ENCODE measurements at places on chromosomes 11 and 22. TPM values are rescaled to one million over a fixed set of nuclear protein-coding genes. Genes with fewer than 3 reads are reported as not detected.

DNA sequence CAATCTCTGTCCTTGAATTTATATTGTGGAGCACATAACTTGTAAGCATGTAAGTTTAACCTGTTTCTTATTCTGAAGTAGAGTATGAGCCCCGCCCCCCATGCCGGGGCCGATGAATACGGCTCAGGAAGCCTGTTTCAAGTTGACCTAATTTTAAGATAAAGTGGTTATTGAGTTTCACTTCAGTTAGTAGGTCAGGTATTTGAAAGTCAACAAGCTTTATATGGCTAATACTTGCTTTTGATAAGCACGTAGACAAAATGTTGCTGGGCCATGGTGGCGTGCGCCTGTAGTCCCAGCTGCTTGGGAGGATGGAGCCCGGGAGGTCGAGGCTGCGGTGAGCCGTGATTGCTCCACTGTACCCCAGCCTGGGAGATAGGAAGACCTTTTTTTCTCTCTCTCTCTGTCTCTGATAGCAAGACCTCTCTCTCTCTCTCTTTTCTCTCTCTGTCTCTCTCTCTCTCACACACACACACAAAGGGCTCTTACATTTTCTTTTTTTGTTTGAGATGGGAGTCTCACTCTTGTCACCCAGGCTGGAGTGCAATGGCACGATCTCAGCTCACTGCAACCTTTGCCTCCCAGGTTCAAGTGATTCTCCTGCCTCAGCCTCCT lies 14.4 kb downstream of the YWHAH start:
- DNase-seq = no peak

DNA sequence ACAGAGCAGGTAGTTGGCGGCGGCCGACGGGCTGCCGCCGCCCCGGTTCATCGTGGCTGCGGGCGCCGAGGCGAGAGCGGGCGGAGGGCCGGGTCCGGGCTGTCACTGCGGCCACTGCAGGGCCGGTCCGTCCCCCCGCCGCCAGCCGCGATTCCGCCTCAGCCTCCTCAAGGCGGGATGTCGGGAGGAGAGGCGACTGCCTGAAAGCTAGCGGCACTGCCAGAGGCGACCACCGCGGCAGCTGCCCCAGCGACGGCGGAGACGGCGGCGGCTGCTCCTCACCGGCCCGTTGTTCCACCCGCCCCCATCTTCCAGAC lies 234 bp downstream of the SESN3 start:
- no peak for DNase-seq

- DNase-seq = no peak
Observed at GRCh38 chr11:83124636-83125424, 32.1 kb upstream of the PCF11 start.

- no peak for DNase-seq
Observed at GRCh38 chr22:36862251-36863242, 1.7 kb downstream of the NCF4 start.

- DNase-seq = no peak
Observed at GRCh38 chr11:61497473-61497872, 11.1 kb upstream of the LRRC10B start.

GRCh38 chr11:43868852-43869567 lies 11.6 kb upstream of the ALKBH3 start:
- DNase-seq = no peak

DNA sequence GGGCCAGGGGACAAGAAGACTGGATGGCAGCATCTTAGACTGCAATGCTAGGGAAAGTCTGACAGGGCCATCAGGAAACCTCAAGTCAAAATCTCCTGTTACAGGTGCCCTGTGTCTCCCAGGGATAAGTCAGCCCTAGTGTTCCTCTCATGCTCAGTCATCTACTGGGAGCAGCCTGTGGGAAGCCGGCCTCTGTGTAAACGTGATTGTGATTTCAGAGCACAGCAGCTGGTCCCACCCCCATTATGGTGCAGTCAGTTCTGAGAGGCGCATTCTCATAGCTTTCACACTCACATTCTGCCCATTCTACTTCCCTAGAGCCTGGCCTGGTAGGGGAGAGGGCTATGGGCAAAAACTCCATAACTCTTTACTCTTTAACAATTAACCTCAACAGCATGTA lies 7.2 kb upstream of the SLN start:
- no peak for DNase-seq

DNA sequence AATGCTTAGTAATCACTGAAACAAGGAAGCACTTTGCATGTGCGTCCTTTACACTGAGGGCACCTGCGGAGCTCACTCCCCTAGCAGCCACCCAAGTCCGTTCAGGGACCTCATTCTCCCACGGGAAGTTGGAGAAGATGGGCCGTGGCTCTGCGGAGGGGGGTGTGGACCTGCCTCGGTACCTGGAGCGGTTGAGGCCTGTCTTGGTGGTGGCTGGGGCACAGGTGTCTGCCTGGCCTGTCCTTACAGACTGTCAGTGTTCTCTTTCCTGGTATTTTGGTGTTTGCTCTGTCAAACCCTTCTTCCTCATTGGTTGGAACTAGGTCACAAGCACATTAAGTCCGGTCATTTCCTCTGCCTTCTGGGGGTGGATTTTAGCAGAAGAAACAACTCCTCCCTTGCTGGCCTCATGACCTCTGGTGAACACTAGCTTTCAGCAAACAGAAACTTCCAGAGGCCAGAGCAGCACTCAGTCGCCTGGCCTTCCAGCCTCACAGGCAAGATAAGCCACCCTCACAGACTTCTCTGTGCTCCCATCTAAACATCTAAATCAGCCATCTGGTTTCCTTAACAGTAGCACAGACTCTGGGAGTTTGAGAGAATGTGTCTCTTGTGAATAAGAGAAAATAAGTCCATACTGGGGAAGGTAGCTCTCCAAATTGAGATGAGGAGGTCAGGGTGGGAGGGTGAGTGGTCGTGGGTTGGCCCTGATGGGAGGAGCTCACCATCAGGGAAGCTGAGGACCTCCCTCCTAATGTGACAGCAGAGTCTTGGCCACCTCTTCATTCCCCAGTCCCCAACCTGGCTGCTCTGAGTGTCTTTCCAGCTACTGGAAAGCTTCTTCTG lies 8.6 kb downstream of the SNAP29 start:
- peak; percentile 20 for DNase-seq

DNA sequence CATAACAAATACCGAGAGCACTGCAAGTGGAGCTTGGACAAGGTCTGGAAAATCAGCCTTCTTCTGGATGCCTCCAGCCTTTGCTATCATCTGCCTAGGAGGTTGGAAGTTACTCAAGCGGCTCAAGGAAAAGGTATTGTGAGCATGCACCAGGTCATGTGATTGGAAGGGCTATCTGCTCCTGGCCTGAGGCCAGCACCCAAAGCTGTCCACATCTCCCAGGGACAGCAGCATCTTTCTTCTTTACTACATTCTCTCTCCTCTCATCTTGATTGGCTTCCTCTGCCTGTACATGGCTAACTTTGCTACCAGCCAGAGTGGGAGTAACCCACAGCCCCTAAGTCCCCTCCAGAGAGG lies 44.2 kb upstream of the AMPD3 start:
- no peak for DNase-seq

GRCh38 chr11:48148749-48149148 lies 67.9 kb upstream of the OR4B1 start:
- no peak for DNase-seq

GRCh38 chr11:111976119-111976766 lies 39.1 kb downstream of the DIXDC1 start:
- no peak for DNase-seq

GRCh38 chr22:21082248-21082647 lies 36.5 kb downstream of the LRRC74B start:
- no peak for DNase-seq

- no peak for DNase-seq
Observed at GRCh38 chr11:60182541-60183330, at the start of gene MS4A6A. TSS of gene MS4A6A (minus strand) at chr11:60183083. CDS start at chr11:60181727, 1,356 bp downstream.

- no peak for DNase-seq
Observed at GRCh38 chr11:69215784-69216415, 60.2 kb downstream of the SMIM38 start.

GRCh38 chr11:21811572-21811971 lies 381.3 kb upstream of the ANO5 start:
- no peak for DNase-seq

GRCh38 chr11:70660059-70660888 lies 261.9 kb downstream of the CTTN start:
- DNase-seq = no peak

DNA sequence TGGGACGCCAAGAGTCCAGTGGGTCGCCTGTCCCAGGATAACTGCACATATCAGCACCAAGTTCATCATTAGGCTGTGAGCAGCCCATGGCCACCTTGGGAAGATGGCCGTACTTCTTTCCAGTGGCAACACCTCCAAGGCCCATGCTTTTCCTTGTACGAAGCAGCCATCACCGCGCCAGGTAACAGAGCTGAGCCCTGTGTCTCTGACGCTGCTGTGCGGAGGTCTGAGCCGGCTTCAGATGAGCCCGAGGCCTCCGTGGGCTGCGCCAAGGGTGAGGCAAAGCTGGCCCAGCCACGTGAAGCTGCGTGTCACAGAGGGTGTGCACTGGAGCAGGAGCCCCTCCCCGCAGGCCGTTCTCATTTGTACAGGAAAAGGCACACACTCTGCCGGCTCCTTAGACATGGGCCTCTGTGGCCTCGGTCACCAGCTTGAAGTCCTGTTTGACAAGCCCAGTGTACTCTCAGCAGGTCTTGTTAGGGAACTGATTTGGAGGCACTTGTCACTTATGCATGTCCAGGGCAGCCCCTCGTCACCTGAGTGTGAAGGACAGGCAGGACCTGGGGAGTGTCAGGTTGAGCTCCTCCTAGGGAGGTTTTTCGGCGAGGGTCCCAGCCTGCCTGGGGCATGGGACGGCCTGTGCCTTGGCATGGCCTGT lies 401.5 kb downstream of the TBC1D22A start:
- DNase-seq = no peak

DNA sequence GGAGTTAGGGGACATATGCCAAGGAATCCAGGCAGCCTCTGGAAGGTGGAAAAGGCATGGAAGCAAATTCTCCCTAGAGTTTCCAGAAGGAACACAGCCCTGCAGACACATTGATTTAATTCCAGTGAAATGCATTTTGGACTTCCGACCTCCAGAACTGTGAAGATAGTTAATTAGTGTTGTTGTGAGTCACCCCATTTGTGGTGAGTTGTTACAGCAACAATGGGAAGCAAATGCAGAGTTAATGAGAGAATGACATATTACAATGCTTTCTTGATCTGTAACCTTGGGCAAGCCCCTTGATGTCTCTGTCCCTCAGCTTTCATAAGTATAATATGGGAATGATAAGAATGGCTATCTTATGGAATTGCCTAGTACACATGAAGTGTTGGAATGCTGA lies 178.7 kb downstream of the KIRREL3 start:
- DNase-seq = no peak

- no peak for DNase-seq
Observed at GRCh38 chr11:24900960-24901549, 404.2 kb downstream of the LUZP2 start.

DNA sequence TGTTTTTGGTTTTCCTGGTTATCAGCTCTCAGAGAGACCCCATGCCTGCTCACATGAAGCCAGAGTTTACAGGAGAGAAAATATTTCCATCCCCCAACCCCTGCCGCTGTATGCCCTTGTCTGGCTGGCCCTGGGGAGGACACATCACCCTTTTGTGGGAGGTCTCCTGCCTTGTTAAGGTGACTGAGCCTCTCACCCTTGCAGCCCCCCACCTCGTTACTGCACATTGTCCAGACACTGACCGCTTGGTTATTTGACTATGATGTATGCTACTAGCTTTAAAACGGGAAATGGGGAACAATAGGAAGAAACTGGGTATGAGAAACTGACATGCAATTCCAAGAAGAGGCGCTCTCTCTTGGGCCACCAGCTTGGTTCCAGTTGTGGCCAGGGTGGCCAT lies 51.1 kb upstream of the RFPL3 start:
- no peak for DNase-seq

DNA sequence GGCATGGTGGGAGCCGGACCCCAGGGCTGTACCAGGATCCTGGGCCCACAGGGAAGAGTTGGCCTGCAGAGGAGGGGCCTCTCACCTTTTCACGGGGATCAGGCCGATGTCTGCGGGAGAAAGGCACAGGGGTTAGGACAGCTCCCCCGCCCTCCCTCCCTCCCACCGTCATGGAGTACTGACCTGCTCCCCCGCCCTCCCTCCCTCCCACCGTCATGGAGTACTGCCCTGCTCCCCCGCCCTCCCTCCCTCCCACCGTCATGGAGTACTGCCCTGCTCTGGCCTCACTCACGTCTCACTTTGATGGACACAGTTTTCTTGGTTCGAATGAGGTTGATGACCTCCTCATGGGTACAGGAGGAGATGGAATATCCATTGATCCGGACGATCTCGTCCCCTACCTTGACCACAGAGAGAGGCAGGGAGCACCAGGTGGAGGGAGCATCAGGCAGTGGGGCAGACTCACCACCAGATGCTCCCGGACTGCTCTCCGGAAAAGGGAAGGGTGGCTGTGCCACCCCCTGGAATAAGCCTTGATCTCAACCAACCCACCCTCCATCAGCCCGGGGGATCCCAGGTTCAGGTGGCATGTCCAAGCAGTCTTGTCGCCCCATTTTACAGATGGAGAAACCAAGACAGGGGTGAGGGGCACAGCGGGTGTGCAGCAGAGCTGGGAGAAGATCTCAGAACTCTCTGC lies 17.1 kb downstream of the USH1C start:
- DNase-seq = no peak

DNA sequence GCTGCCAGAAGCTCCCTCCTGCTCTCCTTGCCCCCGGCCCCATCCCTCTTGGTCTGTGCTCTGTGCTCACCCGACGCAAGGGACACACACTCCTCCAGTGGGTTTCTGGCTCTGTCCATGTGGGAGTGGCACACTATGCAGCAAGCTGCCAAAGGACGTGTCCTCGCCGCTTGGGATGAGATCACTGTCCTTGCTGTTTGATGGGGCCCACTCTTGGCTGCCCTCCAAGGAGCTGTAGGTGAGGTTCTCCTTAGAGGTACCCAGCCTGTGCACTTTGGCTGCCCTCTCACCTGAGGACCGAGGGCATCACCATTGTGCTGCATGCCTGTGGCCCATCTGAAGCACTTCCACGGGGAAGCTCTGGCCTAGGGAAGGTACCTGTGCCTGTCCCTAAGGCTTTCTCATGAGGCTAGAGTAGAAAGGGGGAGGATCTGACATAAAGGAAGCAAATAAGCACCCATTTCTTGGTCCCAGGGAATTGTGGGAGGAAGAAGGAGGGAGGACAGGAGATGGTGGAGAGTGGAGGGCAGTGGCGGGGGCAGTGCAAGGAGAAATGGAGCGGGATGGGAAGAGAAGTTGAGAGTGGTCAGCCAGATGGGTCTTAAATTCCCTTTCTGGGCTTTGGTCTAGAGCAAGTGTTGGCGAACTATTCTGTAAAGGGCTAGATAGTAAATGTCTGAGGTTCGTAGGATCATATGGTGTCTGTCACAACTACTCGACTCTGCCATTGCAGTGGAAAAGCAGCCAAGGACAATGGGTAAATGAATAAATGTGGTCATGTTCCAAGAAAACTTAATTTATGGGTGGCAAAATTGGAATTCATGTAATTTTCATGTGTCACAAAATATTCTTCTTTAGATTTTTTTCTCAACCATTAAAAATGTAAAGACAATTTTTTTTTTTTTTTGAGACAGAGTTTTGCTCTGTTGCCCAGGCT lies 47.0 kb upstream of the AMPD3 start:
- no peak for DNase-seq

- no peak for DNase-seq
Observed at GRCh38 chr22:44166498-44167276, 14.0 kb upstream of the PARVG start.

- no peak for DNase-seq
Observed at GRCh38 chr11:126519764-126520734, 164.6 kb downstream of the ST3GAL4 start.

Gene DMC1
- 3.3 TPM for total RNA-seq

Gene SYCE3
- not detected for total RNA-seq

Gene MMP1
- not detected for total RNA-seq

Gene SCN4B
- total RNA-seq = 0.90 TPM

Gene CXCR5
- total RNA-seq = not detected

Gene GSTT2B
- total RNA-seq = 0.66 TPM

Gene CDC42EP2
- total RNA-seq = 10.4 TPM

Gene TBRG1
- 37.5 TPM for total RNA-seq

Gene CHRM1
- total RNA-seq = not detected

Gene MMP8
- not detected for total RNA-seq
